ENCODE measurements at places on chromosomes 16 and 17.

DNA sequence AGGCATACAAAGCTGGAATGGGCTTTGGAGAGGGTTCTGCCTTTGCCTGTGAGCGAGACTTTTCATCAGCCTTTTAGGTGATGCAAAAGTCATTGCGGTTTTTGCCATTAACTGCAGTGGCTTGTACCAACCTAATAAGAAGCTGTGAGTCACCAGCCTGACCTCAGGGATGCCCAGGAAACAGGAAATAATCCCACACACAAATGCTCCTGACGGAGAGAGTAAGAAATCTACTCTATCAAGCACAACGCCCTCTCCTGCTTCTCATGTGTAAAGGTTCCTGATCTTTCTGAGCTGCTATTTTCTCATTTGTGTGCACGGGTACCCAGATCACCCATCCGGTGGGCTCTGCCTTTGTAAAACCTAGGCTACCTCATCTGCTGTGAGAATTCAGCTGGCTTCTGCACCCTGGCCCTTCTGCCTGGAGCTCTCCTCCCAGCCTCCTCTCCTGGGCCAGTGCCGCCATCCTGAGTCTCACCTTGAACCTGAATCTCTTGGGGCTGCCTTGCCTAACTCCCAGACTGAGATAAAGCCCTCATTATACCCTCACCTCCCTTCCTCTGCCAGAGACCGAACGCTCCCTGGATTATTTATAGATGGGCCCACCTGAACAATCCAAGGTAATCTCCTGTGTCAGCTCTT is 299.7 kb downstream of the C16orf95 start:
- DNase-seq, result peak; percentile 83

DNA sequence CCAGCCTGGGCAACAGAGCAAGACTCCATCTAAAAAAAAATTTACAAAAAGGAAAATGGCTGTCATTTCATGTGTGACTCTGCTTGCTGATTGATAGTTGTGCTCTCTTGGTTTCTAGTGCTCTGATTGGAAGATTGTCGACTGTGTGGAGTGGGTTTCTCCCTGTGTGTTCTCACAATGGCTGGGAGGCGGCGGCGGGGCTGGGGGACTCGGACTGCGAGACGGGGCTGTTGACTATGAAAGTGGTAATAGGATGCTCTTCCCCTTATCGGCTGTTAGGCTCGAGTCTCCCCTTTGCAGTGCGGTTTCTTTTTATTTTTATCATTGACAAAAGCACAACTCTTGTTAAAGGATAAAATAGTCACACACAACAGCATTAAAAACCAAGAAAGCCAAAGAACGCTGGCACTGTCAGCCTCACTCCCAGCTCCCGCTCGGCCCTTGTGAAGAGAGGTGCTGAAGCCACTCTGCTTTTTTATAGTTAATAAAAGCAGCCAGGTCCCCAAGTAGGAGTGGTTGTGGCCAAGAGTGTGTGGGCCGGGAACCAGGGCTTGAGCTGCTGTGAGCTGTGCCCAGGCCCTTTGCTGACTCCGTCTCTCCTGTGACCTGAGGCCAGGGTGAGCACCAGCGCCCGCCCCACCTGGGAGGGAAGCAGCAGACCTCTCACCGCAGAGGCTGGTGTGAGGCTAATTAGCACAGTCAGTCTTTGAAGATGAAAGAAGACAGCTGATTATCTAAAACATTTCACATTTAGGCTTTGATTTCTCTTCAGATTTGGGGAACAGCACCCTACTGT is 36.5 kb downstream of the TBCD start:
- no peak for DNase-seq

DNA sequence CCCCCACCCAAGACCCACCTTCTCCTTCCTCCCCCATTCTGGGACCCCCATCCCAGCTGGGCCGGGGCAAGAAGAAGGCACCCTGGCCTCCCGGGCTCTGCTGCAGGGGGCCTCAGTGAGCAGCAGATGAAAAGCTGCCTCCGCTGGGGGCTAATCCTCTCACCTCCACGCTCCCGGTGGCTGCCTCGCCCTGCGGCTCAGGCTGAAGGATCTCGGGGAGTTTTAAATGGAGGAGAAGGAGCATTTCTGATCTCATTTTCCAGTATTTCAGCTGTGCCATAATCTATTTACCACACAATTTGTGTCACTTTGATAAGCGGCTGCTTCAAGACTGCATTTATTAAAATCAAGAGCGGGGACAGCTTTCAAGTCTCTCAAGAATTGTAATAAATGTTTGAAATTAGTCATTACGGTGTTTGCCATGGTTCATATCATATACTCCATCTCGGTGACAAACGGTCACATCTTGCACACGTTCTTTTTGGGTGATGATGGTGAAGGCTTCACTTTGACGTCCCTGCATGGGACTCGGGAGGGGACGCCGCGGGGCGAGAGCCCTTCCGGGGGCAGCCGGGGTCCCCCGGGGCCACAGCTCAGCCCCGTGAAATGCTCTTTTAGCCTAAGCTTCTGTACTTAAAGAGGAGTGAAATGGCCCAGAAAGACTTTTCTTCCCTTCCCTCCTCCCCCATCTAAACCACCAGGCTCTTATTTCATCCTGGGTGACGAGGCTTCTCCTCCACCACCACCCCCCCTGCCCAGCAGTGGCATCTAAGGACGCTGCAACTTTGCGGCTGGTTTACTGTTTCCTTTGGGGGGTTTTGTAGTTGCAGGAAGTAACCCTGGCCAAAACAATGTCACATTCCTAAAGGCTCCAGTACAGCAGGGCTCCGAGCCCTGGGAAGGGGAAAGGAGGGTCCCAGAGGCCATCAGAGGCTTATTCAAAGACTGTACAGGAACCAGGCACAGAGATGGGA is 313.1 kb upstream of the TNRC6C start:
- peak; percentile 16 for DNase-seq

DNA sequence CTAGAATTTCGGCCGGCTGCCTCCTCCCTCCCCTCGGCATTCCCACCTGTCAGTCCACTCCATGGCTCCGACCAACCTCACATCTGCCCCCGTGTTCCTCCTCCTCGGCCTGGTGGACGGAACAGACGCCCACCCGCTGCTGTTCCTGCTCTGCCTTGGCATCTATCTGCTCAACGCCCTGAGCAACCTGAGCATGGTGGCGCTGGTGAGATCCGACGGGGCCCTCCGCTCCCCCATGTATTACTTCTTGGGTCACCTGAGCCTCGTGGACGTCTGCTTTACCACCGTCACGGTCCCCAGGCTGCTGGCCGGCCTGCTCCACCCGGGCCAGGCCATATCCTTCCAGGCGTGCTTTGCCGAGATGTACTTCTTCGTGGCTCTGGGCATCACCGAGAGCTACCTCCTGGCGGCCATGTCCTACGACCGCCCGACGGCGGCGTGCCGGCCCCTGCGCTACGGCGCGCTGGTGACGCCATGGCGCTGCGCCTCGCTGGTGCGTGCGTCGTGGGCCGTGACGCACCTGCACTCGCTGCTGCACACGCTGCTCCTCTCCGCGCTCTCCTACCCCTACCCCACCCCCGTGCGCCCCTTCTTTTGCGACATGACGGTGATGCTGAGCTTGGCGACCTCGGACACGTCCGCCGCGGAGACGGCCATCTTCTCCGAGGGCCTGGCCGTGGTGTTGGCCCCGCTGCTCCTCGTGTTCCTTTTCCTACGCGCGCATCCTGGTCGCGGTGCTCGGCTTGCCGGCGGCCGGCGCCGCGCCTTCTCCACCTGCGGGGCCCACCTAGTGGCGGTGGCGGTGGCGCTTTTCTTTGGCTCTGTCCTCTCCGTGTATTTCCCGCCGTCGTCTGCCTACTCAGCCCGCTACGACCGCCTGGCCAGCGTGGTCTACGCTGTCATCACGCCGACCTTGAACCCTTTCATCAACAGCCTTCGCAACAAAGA is at the start of gene OR3A2:
Gene OR3A2, minus strand, starts transcription at position 440 of the 948 bp plus-strand sequence.
- peak; percentile 1 for DNase-seq

GRCh38 chr17:16511593-16511992 is 19.6 kb upstream of the LRRC75A start:
- no peak for DNase-seq

DNA sequence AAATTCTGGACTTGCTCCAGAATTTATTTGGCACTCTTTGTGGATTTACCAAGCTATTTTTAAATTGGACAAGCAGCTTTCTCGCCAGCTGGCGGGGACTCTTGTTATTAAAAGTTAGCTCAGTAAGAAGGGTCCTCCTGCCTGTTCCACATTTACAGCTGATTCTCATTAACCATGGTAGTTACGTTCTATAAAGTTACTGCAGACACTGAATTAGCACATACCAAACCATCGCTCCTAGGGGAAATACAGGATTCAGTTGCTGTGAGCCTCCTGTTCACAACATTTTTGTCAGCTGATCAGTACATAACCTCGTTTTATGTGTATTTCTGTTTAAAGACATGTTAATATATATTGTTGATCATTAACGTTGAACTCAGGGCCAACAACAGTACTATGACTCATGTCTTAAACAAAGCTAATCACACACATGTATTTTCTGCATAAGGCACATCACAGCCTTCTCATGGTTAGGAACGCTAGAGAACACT is 4.2 kb downstream of the LDAF1 start:
- DNase-seq, result peak; percentile 56

GRCh38 chr16:23821875-23822688 is 13.7 kb upstream of the PRKCB start:
- DNase-seq, result no peak

GRCh38 chr16:51464996-51465395 is 313.9 kb upstream of the SALL1 start:
- peak; percentile 67 for DNase-seq

DNA sequence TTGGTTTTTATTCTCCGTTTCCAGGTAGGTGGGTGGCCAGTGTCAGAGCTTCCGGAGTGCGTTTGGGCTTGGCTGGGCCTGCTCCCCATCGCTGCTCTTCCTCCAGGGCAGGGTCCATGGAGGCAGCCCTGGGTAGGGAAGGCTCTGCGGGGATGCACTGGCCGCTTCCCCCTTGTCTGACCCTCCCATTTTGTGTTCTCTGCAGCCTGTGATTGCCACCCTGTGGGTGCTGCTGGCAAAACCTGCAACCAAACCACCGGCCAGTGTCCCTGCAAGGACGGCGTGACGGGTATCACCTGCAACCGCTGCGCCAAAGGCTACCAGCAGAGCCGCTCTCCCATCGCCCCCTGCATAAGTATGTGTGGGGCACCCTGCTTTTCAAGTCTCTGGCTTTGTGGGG is 158.3 kb downstream of the NTN1 start:
- DNase-seq, result no peak

GRCh38 chr17:44900894-44901293 is 1.6 kb upstream of the EFTUD2 start:
- DNase-seq, result peak; percentile 90

GRCh38 chr16:17367923-17368322 is 102.8 kb downstream of the XYLT1 start:
- DNase-seq, result no peak

GRCh38 chr16:53069772-53070171 is 15.0 kb downstream of the CHD9 start:
- no peak for DNase-seq

DNA sequence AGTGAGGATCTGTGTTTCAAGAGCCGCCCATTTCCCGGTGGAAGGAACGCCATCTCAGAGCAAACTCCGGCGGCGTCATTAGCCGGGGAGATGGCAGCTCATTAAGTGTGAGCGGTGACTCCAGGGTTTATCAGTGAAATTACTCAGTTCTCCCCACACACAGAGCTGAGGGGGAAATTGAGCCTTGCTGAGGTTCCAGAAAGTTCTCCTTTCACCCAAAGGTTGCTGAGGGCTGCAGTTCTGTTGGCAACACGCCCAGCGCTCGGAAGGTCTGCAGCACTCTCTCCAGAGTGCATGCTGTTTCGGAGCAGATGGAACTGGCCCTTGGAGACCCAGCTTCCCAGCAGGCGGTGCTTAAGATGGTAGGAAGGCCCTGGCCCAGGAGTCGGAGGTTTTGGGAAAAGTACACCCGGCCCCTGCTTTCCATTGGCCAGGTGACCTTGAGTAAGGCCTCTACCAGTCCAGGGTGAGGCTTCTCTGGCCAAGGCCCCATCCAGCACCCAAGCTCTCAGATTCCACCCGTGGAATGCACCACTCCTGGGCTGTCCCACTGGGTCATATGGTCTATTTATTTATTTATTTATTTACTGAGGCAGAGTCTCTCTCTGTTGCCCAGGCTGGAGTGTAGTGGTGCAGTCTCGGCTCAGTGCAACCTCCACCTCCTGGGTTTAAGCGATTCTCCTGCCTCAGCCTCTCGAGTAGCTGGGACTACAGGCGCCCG is 167.7 kb upstream of the CIBAR2 start:
- no peak for DNase-seq

DNA sequence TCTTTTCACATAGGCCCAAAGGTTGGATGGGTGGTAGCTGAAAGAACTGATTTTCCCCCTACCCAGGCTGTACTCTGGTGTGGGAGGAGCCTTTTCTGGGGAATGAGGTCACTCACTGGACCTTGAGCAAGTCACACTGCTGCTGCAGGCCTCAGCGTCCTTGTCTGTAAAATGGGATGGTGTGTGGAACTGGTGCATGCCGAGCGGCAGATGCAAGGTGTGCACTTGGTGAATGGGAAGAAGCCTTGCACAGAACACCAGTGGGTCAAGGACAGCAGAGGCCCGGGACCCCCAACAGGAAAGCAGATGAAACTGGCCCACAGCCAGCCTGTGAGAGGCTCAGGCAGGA is 38.1 kb downstream of the ARHGAP27 start:
- DNase-seq, result no peak

- no peak for DNase-seq
Observed at GRCh38 chr17:83174362-83175118, 95.1 kb downstream of the METRNL start.

DNA sequence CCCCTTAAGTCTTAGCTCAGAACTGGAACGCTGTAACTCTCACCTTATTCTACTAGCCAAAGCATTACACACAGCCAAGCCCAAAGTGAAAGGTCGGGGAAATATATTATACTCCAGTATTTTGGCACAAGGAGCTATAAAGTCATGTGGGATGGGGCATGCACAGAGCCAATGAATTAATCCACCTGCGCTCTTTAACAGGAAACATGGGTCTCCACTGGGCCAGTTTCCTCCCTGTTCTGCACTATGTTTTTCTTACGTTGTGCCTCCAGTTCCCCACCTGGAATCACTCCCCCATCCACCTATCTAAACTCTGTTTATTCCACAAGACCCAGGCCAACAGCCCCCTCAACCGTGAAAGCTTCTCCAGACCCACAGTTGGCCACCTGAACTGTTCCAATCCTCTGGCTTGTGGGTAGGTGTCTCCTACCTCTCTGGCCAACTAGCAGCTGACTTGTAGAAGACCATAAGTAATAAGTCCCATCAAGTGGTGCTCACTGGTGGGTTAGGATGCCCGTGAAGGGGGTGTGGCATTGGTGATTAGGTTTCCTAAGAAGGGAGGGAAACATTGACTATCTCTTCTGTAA is 286.9 kb downstream of the NPIPA8 start:
- no peak for DNase-seq

DNA sequence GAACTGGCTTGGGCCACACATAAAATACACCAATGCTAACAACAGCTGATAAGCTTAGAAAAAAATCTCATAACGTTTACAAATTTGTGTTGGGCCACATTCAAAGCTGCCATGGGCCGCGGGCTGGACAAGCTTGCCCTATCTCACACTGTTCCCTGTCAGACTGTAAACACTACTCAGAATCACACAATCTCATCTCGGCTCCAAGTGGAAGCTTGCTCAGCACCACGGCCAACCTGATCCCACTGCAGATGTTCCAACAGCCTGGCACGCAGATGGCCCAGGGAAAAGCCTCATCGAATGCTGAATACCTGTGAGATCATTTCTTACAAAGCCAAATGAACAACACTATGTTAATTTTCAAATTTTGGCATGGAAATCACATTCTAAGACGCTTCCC is 125.8 kb downstream of the ANKRD11 start:
- peak; percentile 66 for DNase-seq

- DNase-seq, result no peak
Observed at GRCh38 chr16:53583401-53583800, 80.4 kb upstream of the AKTIP start.

- DNase-seq, result no peak
Observed at GRCh38 chr17:49738456-49739163, 25.3 kb downstream of the FAM117A start.

- no peak for DNase-seq
Observed at GRCh38 chr16:86910161-86910769, 331.9 kb downstream of the FOXL1 start.
